Erythroblast (primary cell): ENCODE measurements at places on chromosomes 12 and 14.

DNA sequence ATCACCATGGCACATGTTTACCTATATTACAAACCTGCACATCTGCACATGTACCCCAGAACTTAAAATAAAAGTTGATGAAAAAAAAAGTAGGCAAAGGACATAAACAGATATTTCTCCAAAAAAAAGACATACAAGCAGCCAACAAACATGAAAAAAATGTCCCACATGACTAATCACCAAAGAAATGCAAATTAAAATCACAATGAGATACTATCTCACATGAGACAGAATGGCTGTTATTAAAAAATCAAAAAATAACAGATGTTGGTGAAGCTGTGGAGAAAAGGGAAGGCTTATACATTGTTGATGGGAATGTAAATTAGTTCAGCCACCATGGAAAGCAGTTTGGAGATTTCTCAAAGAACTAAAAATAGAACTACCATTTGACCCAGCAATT, 68.0 kb upstream of the FAR2 start:
- DNase-seq = no peak

DNA sequence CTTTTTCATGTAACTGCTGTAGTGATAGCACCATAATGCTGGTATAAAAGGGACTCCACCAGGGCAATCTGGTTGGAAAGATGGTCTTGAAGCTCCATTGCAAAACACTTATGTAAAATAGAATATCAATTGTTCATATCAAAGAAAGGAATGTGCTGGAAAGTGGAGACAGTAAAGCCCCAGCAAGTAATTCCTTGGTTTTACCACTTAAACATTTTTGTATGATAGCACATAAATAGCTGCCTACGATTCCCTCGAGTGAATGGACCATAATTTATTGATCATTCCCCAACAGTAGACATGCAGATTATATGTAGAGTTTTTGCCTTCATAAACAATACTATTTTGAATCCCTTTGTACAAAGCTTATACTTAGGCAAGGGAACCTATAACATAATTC, 275.4 kb downstream of the PAWR start:
- DNase-seq = no peak

- DNase-seq = peak; percentile 7
These were observed 62.6 kb upstream of the RESF1 start for GRCh38 chr12:31896514-31897039.

GRCh38 chr12:120064054-120064940, 52.3 kb downstream of the RAB35 start:
- no peak for DNase-seq

- no peak for DNase-seq
These were observed 85.3 kb downstream of the GRIN2B start for GRCh38 chr12:13896063-13896626.

DNA sequence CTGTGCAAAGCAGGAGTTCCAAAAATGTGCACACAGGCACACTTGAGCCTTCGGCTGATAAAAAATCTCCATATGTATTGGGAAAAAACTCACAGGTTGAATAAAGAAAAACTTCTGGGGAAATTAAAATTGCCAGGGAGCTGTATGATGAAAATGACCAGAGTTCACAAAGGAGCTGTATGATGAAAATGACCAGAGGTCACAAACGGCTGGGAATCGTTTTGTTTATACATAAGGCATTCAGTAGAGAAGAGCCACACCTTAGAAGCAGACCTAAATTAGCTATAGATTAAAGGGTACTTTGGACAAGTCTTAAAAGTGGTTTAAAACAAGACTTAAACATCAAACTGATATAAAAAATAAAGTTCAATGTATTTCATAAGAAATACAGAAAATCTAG, 251.7 kb upstream of the TMEM132C start:
- DNase-seq = no peak

DNA sequence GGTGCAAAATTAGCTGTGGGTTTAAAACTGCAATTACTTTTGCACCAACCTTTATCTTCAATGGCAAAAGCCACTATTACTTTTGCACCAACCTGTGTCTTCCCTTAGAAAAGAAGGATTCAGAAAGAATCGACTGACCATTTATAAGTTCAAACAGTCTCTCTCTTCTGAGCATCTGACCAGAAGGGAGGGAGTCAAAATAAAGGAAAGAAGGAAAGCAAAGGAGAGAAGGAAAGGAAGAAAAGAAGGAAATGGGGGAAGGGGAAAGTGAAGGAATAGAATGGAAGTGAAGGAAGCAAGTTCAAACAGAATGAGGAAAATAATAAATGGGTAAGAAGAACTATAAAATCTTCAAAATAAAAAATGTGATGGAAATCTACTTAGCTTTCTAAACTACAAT, 57.8 kb downstream of the KDM5A start:
- DNase-seq = no peak

- DNase-seq = peak; percentile 56
These were observed 10.9 kb downstream of the LRTM2 start for GRCh38 chr12:1830981-1831963.

GRCh38 chr12:95548539-95549391, 2.5 kb downstream of the USP44 start:
- peak; percentile 71 for DNase-seq

DNA sequence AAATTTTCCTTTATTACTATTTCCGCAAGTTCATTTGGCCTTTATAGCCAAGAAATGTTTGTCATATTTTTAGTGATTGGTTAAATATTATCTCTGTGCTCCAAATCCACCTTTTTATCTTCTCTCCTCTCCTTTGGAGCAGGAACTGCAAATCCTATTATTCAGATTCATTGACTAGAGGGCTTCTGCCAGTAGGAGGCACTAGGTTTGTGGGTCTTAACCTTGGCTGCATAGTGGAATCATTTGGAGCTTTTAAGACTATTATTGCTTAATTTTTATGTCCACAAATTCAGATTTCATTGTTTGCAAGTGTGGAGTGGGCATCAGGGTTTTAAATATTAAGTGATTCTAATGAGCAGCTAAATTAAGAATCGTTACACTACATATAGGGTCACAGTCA, 75.3 kb upstream of the SYT10 start:
- peak; percentile 10 for DNase-seq

- DNase-seq = no peak
These were observed 50.2 kb downstream of the SETD3 start for GRCh38 chr14:99430491-99430890.

DNA sequence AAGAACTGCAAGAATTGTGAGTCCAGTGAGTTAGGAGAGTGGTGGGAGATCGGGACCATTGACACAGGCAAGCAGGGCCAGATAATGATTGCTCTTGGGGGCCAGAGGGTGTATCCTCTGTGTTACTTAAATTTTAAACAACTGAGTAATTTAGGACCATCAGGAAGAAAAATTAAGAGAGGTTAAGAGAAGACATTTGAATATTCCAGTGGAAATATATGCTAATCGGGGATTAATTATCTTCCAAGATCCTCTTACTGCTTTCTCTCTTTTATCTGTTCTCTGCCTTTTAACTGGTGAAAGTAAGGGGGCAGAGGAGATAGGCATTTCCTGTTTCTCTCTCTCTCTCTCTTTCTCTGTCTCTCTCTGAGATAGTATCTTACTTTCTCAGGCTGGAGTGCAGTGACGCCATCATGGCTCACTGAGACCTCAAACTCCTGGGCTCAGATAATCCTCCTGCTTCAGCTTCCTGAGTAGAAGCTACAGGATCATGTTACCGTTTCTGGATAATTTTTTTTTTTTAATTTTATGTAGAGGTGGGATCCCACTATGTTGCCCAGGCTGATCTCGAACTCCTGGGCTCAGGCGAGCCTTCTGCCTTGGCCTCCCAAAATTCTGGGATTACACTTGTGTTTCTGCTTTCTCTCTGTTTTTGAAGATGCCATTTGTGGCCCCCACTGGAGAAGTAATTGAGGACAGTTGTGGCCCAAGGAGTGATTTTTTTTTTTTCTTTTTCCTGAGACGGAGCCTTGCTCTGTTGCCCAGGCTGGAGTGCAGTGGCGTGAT, 85.1 kb downstream of the DIP2B start:
- peak; percentile 75 for DNase-seq

DNA sequence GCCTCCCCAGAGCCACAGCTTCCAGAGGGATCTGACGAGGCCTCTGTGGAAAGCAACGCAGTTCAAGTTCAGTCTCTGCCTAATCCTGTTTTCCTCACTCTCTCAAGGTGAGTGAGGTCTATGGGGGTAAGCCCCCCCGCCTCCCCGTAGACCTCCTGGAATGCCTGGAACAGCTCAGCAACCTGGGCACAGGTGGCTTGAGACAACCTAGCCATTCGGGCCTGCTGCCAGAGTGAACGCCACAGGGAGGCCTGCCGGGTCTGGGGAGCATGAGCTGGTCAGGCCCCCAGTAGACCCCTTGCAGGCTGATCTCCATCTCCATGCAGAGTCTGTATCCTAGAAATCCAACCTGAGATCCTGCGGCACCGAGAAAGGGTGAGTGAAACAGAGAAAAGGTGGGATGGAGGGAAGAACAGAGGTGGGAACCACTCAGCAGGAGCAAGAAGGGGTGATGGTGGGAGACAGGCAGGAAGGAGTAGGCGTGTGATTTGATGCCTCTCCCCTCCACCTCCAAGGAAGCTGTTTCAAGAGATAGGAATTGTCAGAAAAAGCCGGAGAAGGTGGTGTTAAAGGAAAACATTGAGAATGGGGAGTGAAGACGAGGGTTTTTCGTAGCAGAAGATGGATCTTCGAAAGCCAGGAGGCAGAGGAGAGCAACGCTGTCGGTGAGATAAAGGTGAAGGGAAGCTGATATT, 123.1 kb upstream of the PRMT8 start:
- DNase-seq = no peak

DNA sequence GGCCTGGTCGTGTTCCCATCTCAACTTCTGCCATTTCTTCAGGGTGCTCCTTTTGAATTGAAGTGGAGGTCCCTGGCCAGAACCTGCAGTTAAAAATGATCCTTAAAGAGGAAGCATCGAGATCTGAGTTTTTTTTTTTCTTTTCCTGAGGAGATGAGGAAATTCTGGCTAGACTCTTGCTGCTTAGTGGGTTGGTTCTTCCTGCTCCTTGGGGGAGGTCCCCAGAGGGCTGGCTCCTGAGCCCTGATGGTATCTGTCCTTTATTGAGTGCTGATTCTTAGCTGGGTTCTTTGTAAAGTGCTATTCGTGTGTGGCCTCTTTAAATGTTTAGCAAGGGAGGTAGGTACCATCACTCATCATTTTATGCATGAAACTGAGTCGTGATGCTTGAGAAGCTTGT, 11.7 kb downstream of the PELI2 start:
- DNase-seq = no peak

GRCh38 chr12:107385509-107385908, 292.2 kb upstream of the CRY1 start:
- no peak for DNase-seq

- no peak for DNase-seq
These were observed 950.6 kb downstream of the GALC start for GRCh38 chr14:87042354-87042753.

- no peak for DNase-seq
These were observed 62.3 kb downstream of the FOS start for GRCh38 chr14:75340921-75341320.

DNA sequence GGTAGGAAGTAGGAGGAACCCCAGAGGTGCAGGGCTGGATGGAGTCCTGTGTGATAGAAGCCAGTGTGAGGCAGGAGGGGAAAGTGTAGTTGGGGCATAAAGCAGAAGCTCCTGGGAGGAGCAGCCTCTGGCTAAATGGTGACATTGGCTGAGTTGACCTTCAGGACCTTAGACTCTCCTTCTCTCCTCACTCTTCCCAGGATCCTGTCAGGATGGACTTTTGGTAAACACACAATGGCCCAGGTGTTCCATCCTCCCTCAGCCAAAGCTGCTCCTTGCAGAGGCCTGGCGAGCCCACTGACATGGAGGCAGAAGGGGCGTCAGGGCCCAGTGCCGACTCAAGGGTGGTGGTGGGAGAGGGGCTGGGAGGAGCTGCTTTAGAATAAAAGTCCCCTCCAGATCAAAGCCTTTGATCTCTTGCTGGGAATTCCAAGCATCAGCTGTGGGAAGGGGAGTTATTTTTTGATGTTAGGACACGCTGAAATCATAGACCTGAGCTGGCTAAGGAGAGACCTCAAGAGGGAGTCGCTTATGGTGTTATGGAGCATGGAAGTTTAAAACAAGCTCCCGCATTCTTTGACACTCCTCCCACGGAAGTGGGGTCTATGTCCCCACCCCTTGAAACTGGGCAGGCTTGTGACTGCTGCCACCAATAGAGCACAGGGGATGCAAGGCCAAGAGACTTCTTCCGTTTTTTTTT, 44.1 kb downstream of the SMIM41 start:
- DNase-seq = no peak

DNA sequence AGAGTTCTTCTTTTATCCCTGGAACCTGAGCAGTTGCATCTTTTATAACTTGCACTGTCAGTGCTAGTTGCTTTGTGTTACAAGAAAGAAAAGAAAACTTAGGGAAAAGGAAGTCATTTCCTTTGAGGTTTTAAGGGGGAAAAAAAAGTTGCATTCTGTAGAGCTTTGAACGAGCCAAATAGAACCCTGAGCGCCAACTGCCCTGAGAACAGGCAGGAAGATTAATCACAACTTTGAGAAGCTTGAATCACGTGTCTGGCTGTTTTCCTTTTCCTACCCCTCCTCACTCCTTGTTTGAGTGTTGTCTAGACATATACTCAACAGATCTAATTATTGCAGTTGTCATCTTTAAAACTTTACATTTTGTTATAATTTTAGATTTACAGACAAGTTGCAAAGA, 12.5 kb downstream of the PCNX1 start:
- no peak for DNase-seq

DNA sequence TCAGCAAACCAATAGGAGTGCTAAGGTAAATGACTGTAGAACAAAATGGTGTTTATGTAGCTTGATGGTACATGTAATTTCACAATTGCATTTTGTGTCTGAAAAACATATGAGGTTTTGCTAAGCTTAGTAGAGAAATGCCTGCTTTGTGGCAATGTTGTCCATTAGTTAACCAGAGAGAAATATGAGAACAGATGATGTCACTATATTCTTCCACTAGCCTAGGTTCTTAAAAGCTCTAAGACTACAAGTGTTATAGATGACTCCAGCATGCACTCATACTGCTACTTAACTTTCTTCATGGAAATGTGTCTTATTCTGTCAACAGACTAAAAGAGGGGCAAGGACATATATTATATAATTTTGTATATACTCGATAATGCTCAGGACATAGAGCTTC, 309.4 kb downstream of the APAF1 start:
- no peak for DNase-seq

- DNase-seq = no peak
These were observed 149.0 kb upstream of the IGF1 start for GRCh38 chr12:102629262-102629888.

DNA sequence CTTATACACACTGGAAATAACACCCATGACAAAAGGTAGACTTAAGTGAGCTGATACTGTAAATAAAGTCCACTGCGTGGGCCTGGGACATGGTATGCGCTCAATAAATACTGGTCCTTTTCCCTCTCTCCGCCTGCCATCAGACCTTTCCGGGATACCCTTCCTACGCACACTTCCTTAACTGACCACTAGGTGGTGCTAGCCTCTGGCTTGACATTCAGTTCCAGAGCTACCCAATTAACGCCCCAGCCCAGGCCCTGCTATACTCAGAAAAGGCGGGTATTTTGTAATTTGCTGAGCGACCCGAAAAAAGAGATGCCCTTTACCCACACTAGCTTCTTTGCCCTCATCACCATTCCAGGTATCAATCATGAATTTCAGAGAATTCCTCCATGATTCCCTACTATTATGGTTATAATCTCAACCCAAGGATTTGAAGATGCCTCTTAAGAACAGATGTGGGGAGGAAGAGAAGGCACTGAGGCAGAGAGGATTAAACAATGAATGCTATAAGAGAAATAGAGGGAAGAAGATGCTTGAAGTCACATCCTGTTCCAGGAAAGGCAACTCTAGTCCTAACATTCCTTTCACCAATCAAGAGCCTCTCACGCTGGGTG, 3.9 kb upstream of the LRP1 start:
- DNase-seq = peak; percentile 74
